ENCODE measurements at places on chromosomes 13 and 19.

DNA sequence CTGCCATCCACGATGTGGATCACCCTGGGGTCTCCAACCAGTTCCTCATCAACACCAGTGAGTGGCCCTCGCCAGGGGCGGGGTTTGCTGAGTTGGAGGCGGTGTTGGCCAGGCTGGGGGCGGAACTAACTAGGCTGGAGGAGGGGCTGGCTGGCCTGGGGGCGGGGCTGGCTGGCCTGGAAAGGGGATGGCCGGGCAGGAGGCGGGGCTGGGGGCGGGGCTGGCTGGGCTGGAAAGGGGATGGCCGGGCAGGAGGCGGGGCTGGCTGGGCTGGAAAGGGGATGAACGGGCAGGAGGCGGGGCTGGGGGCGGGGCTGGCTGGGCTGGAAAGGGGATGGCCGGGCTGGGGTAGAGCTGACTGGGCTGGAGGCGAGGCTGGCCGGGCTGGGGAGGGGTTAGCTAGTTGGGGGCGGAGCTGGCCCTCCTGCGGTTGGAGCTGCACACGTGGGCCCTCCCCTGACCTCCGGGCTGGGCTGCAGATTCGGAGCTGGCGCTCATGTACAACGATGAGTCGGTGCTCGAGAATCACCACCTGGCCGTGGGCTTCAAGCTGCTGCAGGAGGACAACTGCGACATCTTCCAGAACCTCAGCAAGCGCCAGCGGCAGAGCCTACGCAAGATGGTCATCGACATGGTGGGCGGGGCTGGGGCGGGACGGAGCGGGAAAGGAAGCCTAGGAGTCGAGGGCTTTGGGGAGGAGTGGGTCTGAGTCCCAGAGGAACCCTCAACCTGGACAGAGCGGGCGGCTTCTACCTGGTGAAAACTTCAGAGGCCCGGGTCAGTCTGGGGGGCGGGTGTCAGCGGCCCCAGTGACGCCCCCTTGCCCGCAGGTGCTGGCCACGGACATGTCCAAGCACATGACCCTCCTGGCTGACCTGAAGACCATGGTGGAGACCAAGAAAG lies 41.0 kb downstream of the PDE4A start:
- peak; percentile 82 for DNase-seq

DNA sequence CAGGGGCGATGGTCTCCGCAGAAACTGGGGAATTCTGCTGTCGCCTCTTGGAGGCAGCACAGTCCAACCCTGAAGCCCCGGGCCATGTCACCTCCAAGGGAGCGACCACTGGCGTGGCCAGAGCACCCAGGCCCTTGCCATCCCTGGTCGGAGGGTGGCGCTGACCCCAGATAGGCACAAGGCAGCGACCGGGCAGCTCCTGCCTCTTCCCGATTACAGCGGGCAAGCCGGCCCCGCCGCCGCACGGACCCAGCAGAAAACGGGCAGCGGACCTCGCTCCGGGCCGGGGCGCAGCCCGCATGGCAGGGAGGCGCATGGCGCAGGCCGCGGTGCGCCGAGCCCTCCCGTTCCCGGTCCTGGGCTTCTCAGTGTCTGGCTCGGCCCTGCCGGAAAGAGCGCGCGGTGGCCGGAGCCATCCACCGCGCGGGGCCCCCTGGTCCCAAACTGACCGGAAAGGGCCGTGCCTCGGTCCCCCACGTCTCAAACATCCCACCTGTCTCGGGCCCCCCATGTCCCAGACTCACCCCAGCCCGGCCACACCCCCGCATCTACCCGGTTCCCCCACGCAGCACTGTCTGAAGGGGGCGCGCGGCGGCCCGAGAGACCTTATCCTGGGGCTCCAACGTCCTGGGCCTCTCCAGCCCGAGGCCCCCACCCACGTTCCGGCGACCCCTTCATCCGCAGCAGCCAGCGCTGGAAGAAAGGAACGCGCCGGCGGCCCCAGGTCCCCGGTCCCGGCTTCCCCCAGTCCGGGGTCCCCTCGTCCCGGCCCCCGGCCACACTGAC lies 727 bp downstream of the CERS1 start:
- no peak for DNase-seq

GRCh38 chr19:6825076-6825774 lies 52.7 kb downstream of the VAV1 start:
- no peak for DNase-seq

DNA sequence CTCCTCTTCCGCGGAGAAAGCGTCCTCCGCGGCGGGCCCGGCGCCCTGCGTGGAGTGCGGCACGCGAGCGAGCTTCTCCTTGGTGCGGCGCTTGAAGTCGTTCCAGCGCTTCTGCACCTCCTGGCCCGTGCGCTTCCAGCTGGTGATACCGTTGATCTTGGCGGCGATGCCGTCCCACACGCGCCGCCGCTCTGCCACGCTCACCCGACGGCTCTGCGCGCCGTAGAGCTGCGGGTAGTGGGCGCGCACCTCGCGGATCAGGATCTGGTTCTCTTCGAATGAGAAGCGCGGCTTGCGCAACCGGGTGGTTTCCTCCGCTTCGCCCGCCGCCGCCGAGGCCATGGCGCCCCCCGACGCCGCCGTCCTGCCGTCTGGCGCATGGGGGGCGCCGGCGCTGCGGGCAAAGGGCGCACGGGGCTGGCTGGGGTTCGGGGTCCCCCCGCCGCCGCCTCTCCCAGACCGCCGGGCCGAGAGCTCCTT lies 941 bp downstream of the MYPOP start:
- no peak for DNase-seq

DNA sequence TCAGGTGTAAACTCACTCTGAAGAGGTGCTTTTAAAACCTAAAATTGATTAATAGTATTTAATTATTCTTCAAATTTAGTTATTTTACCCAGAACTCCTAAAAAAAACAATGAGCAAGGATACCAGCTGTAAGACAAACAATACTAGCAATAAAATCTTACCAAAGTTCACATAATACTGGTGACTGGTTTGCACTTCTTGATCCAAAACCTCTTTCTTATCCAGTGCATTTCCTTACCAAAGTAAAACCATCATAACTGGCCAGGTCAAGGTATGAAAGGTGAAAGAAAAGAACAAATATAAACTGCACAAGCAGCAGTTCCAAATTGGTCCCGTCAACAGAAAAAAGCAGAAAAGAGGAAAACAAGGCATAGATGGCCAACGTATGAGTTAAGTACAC lies 62.7 kb downstream of the PSPC1 start:
- no peak for DNase-seq

DNA sequence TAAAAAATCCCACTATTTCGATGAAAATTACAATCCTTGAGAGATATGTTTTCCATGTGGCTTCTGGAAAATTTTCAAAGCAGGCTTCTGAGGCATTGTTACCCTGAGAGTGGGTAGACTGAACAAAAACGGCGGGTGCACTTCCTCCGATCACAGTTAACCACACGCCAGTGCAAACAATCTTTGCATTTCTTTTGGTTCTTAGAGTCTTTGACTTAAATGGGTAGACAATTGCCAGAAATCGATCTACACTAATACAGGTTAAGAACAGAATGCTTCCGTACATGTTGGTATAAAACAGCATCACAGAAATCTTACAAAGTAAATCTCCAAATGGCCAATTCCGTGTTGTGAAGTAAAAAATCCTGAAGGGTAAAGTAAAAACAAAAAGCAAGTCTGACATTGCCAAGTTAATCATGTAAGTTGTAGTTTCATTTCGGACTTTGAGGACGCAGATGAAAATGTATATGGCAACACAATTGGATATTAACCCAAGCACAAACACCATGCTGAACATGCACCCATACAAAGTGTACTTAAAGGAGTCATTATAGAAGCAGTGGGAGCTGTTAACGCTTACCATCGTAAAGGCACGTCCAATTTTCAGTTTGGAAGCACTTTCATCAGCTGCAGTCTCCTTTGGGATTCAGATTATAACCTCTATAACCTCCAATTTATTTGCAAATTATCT lies 927 bp downstream of the LPAR6 start:
- peak; percentile 16 for DNase-seq

DNA sequence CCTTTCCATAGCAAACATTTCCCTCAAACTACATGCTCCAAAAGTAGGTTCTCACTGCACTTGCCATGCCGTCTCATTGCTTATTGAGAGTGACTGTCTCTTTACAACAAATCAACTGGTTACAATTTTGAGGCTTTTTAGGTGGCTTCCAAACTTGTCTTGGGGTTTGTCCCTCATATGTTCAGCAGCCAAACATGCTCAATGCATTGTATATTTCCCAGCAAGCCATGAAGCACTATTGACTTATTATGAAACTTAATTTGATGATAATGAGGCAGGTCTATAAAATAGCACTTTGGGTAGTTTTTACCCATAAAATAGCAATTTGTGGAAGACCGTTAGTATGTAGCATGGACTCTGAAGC lies 78.2 kb downstream of the LRCH1 start:
- no peak for DNase-seq

GRCh38 chr19:19022380-19022961 lies 10.8 kb downstream of the SUGP2 start:
- no peak for DNase-seq

DNA sequence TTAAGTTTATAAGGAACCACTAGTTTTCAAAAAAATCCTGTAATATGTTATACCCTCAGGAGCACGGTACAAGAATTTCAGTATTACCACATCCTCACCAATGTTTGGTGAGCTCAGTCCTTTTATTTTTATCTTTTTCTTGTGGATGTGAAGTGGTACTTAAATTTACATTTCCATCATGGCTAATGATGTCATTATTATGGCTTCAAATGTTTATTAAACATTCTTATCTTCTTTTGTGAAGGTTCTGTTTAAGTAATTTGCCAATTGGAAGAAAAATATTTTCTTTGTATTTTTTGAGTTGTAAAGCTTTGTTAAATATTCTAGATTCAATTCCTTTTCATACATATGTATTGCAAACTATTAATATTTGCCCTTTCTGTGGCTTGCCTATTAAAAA lies 291.0 kb downstream of the ENOX1 start:
- no peak for DNase-seq

DNA sequence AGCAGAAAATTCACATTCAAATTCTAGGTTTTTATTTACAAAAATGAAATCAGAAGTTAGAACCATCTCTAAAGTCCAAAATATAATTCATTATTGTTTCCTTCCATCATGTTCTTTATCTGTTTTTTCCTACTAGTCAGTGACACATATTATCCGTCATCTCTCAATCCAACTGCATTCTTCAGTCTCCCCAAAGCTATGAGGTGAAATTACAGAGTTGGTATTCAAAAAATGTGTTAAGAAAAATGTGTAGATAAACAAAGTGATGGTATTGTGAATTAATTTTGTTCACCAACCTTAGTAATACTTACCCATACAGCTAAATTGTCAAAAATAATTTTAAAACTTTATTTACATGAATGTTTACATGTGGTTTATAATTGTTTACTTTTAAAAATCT lies 448.7 kb upstream of the MIR17HG start:
- DNase-seq, result no peak

DNA sequence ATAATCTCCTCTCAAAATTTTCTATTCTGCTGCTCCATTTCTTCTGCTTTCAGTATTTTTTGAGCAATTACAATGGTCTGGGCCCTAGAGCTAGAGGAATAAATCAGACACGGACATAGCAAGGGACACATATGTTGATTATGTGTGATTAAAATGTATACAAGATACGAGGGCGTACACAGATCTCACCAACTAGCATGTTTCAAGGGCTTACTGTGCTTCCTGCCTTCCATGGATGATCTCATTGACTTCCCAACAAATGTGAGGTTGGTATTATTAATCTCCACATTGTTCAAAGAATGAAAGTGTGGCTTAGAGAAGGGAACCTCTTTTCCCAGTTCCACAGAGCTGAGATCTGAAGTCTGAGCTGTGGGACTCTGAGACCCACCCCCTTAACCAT lies 9.1 kb downstream of the PLD3 start:
- no peak for DNase-seq

GRCh38 chr19:52331757-52332156 lies 4.3 kb upstream of the ZNF610 start:
- no peak for DNase-seq

- DNase-seq, result no peak
Observed at GRCh38 chr19:29201855-29202254, 11.1 kb downstream of the UQCRFS1 start.

DNA sequence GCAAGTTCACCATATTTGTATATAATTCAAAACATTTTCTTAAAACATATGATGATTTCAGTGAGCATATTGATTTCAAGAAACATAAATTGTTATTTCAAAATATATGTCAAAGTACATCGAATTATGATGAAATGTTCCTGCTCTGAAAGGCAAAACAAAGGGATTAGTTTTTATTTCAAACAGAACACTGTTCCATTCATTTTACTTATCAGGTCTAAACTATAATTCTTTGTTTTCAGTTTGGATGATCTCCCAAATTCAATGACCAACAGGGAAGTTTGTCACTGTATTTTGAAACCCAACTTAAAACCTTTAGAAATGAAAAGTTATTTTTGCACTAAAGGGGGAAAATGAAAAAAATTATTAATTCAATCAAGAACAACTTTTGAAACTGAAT lies 610.2 kb downstream of the SLITRK1 start:
- DNase-seq, result no peak

DNA sequence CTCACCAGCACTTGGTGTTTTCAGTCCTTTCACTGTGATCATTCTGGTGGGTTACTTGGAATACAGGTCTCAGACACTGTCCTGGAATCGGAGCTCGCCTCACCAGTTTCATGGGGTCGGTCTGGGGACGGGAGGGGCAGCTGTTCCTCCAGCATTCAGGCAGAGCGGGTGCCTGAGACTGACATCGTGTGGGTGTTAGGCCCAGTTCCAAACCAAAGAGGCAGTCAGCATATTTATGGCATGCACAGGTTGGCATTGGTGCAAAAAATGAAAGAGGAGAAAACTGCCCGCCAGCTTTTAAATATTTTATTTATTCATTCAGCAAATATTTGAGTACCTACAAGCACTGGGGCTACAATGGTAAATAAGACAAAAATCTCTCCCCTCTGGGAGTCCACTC lies 20.1 kb downstream of the PLEKHF1 start:
- no peak for DNase-seq

- no peak for DNase-seq
Observed at GRCh38 chr13:100097821-100098220, 8.9 kb downstream of the PCCA start.

GRCh38 chr19:46000491-46001246 lies 5.4 kb downstream of the CCDC61 start:
- DNase-seq, result peak; percentile 83

GRCh38 chr13:30257468-30258099 lies 49.8 kb downstream of the KATNAL1 start:
- DNase-seq, result no peak

GRCh38 chr13:40345654-40346372 lies 320.6 kb downstream of the FOXO1 start:
- DNase-seq, result no peak
